ENCODE measurements at places on chromosomes 7 and 10. TPM values are rescaled to one million over a fixed set of nuclear protein-coding genes. Genes with fewer than 3 reads are reported as not detected.

DNA sequence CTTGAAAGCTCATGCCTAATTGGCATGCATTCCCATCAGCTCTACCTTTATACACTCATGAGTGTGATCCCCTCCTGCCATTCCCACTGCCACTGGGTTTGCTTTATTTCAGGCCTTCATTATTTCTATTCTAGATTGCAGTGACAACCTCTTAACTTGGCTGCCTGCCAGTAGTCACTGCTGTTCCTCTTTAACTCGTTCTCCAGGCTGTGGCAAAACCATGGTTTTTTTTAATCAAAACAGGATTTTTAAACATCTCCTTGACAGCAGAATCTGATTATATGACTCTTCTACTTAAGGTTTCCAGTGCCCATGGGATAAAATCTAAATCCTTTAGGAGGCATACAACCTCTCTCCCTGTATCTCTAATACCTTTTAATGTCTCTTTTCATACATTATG lies 223.7 kb upstream of the PCDH15 start:
- no peak for DNase-seq

- no peak for DNase-seq
These were observed 85.2 kb downstream of the PPP1R17 start for GRCh38 chr7:31772211-31772610.

Gene HMX3
- total RNA-seq: 0.32 TPM

Gene TMEM229A
- 1.5 TPM for total RNA-seq

Gene INHBA
- total RNA-seq: 0.05 TPM

Gene MOGAT3
- total RNA-seq: not detected

DNA sequence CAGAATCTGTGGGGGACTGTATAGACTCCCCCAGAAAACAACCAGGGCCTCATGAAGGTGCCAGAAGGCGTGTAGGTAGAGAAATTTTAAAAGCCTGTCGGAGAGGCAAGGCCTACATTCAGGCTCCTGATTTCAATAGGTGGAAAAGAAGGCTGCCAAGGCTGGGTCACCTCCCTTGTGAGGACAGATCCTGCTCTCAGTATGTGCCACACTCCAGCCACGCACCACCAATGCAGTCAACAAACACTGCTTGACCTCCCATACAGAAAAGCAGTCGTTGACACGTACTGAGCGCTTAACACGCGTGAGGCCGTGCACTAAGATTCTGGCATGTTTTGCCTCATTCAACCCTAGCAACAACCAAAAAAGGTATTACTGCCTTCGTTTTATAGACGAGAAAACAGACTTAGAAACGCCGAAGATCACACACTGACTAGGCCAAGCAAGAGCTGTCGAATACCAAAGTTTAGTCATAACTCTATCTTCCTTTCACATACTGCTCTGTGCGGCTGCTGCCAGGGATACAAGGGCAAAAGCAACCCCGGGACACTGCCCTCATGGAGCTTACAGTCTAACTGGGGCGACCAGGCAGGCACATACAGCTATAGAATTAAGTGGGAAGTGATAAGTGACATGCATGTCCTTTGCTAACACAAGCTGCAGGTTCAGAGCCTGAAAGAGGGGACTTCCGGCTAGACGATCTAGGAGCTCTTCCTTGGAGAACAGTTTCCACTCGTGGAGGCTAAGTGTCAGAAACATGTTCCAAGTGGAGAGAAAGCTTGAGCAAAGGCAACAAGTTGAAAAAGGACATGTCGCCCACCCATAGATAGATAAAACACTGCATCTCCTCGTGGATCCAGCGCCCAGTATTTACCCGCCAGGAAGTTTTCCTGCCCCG lies 797 bp upstream of the NKX2-3 start:
- no peak for DNase-seq

GRCh38 chr10:71255808-71256660 lies 43.7 kb downstream of the UNC5B start:
- DNase-seq: no peak

GRCh38 chr10:62594093-62594520 lies 210.4 kb upstream of the ADO start:
- DNase-seq: peak; percentile 67

DNA sequence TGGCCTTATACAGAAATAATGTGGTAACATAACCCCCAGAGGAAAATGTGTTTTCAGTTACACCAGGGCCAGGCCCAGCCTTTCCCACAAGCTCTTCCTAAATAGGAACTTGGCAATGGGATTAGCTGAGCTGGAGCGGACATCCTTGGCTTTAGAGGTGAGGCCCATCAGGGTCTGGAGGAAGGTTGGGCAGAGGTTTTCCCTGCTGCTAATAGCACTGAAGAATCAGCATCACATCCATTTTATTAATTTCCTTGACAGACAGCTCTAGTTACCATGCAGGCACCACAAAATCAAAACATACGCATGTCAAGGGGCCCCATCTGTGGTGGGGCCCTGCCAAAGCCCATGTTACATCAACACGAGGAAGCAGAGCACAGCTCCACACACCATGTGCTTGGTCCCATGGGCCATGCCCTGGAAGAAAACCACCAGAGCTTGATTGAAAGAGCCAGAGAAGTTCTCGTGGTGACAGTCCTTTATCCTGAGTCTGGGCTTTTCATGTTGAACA lies 566.6 kb downstream of the KCNMA1 start:
- no peak for DNase-seq

GRCh38 chr10:6788731-6789130 lies 208.7 kb upstream of the PRKCQ start:
- no peak for DNase-seq

- DNase-seq: no peak
These were observed 14.7 kb upstream of the LMBR1 start for GRCh38 chr7:156907656-156908055.

Gene PIP4K2A
- total RNA-seq: 109 TPM

- peak; percentile 50 for DNase-seq
These were observed 107.8 kb downstream of the HECW1 start for GRCh38 chr7:43220250-43220649.

Gene HECTD2
- total RNA-seq: 3.8 TPM

DNA sequence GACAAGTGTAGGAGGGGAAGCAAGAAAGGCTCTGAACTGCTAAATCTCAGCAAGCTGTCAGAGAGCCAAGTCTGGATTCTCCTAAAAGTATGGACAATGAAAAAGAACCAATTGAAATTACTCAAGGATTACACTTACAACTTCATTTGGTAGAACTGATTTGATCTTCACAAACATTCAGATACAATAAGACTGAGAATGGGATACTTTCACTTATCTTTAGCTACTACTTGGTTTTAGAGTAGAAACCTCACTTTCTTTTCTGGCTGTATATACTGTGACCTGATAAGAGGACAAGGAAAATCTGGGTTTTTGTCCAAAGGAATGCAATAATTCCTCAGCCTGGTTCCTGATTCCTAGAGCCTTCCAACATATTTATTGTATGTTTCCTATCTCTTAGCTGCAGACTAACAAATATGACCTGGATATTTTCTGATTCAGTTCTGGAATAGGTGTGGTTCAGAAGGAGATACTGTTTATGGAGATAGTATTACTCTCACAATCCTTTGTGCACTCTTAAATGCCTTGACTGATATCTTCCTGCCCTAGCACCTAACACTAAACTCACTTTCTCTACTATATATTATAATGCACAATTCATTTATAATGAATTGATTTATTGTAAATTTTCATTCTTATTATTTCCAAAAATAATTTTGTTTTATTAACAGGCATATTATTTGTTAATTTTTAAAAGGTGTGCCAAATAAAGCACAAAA lies 7.3 kb downstream of the SEMA3A start:
- no peak for DNase-seq

- no peak for DNase-seq
These were observed 20.6 kb downstream of the KAT6B start for GRCh38 chr10:74846958-74847357.

GRCh38 chr10:72550239-72550638 lies 75.6 kb downstream of the MICU1 start:
- DNase-seq: no peak

DNA sequence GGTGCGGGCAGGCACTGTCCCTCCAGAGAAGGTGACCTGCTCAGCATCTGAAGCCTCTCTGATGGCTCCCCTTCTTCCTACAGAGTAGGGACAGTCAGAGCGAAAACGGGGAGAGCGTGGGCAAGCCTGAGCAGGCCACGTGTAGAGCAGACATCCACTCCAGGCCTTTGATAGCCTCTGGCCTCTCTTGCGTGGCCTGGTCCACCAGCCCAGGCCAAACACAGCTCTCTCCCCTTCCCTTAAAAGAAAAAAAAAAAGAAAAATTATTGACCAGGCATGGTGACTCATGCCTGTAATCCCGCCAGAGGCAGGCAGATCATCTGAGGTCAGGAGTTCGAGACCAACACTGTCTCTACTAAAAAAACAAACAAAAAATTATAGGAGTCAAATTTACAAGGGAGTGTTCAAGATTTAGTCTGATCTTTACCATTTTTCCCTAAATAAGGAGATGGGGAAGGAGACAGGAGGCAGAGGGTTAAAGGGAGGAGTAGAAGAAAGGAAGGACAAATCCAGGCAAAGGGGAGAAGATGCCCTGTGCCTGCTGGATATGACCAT lies 84.8 kb downstream of the PLXNA4 start:
- no peak for DNase-seq

DNA sequence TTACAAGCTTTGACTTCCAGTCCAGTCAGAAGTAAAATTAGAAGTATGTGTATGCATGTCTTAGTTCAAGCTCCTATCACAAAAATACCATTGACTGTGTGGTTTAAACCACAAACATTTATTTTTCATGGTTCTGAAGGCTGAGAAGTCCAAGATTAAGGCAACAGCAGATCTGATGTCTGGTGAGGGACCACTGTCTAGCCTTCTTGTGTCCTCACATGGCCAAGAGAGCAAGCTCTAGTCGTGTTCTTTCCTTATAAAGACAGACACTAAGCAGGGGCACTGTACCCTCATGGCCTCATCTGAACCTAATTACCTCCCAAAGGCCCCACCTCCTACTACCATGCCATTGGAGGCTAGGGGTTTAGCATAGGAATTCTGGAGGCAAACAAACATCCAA lies 41.3 kb upstream of the ARL4A start:
- no peak for DNase-seq

- DNase-seq: no peak
These were observed 289.4 kb upstream of the LRRN3 start for GRCh38 chr7:110801502-110801901.

DNA sequence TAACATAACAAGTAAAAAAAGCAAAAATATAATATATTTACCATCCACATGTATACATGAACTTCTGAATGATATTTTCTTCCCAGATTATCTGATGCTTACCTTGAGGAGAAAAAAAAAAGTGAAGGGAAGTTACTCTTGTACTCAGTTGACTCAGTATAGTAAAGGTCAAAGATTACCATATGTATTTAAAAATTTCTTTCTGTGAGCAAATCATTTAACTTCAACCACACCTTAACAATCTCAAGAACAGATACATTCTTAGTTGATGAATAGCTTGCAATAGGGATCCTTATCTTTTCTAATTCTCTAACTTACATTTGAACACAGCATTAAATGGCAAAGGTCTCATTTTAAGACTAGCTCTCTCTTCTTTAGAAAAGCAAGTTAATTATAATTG lies 29.8 kb downstream of the PRR15 start:
- DNase-seq: no peak

- peak; percentile 9 for DNase-seq
These were observed 722 bp downstream of the UPF2 start for GRCh38 chr10:12041766-12042408.

DNA sequence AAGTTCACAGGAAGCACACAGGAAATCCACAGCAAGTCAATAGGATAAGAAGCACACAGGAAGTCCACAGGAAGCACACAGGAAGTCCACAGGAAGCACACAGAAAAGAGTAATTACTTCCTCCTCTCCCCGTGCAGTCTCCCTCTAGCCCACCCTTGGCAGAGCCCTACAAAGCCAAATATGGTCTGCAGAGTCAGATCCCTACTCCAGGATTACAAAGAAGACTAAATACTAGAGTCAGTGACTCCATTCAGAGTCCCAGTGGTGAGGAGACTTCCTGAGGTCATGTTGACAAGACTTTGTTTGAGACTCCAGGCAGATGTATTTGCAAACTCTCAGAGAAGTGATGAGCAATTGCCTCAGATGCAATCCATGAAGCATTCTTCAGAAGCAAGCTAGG lies 398.6 kb upstream of the AUTS2 start:
- DNase-seq: no peak

DNA sequence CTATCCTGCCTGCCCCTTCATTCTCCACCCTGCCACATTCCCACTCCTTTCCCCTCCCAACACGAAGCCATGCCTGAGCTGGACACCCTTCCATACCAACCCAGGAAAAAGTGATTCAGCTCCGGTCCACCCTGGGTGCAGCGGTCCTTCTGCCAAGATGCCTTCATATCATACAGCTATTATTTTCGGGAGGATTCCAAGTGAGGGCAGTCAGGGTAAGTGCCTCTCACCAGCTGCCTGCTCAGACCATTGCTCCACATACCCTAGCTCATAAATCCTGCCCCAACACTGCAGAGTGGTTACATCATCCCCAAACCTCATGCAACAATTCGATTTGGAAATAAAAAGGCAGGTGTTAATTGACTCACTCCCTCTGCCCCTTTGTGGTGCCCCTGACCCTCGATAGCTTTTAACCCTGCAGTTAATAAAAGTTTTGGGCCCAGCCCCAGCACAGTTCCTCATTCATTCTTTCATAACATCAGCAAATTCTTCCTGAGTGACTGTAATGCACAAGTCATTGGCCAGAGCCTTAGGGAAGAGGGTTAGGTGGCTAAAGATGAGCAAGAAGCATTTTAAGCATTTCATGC lies 42.6 kb downstream of the ZNF503 start:
- no peak for DNase-seq
